ENCODE measurements at places on chromosomes 7 and 10.

GRCh38 chr7:4797858-4798705 is 22.7 kb downstream of the AP5Z1 start:
- peak; percentile 88 for DNase-seq

- no peak for DNase-seq
Measured at GRCh38 chr7:42263971-42264370, 27.0 kb upstream of the GLI3 start.

DNA sequence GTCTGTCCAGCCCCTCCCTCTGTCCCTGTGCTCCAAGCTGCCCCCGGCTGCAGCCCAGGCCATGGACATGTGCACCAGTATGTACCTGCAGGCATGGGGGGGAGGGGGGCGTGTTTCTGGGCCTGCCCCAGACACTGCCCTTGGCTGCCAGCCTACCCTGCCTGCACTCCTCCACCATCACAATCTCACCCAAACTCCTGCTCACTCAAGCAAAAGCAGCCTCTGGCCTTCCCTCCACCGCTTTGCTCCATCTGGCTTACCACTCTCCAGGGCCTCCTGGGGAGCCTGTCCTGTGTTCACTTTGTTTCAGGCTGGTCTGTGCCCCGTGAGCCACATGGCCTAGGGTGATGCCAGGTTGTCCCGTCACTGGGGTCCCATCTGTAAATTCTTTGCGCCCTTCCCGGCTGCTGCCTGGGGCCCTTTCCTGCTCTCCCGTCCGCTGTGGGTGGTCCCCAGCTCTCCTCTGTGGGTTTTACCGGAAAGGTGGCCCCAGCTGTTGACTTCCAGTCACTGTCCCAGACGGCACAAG is 33.3 kb upstream of the PPIF start:
- no peak for DNase-seq

DNA sequence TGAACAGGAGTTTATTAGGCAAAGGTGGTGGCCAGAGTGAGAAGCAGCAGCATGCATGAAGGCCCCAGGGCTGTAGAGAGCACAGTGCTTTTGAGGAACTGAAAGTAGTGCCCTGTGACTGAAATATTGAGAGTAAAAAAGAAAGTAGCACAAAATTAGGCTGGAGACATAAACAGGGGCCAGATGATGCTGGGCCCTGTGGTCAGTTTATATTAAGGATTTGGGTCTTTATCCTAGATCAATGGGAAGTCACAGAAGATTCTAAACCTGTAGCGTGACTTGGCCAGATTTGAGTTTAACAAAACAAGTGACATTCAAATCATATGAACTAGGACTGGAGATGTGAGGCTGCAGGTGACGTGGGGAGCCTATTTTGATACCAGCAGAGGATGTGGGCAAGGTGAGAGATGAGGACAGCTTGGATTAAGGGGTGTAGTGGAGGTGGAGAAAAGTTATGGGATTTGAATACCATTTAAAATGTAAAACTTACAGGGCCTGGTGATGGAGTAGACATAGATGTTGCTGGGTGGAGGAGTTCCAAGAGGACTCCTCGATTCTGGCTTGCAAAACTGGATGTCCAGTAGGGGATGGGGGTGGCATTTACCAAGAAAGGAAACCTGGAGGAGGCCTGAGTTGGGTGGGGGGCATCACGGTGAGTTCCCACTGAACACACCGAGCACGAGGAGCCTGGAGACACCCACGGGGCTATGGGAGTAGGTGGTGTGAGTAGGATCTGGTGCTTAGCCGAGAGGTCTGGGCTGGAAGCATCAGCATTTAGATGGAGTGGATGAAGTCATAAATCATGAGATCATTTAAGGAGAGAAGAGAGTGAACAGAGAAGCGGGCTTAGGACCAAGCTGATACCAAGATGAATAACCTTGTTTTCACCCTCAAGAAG is 52.8 kb downstream of the HHEX start:
- no peak for DNase-seq
